ENCODE measurements at places on chromosomes 2 and 18. TPM values are rescaled to one million over a fixed set of nuclear protein-coding genes. Genes with fewer than 3 reads are reported as not detected.

DNA sequence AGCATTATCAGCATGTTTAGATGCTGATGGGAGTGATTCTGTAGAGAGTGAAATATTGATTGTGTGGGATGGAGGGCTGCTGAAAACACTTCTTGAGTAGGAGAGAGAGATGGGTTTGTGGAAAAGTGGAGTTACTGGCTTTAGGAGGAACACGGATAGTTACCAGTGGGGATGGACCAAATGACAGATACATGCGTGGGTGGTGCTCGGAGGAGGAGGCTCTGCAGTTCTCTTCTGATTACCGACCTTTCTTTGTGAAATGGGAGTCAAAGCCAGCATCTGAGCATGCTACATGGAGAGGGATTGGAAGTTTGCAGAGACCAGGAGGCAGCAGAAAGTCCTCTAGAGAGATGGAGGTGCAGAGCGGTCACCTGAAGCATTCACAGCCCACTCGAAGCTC, 26.3 kb downstream of the RNF144A start:
- no peak for DNase-seq
- no peaks in the 10 kb centered on the region for H3K4me1 ChIP-seq
- H3K36me3 ChIP-seq: no peaks in the 10 kb centered on the region
- H3K27ac ChIP-seq: no peak overlapping the region
- H3K27me3 ChIP-seq: peaks cover 58% of the 10 kb centered on the region

GRCh38 chr2:9400268-9401058, 22.9 kb downstream of the ITGB1BP1 start:
- no peaks in the 10 kb centered on the region for H3K27me3 ChIP-seq
- no peaks in the 10 kb centered on the region for H3K4me1 ChIP-seq
- peaks cover 73% of the 10 kb centered on the region for H3K36me3 ChIP-seq
- H3K27ac ChIP-seq: peak overlapping the region; percentile 57

GRCh38 chr2:200025717-200026116, 70.3 kb downstream of the MAIP1 start:
- H3K27ac ChIP-seq: no peak overlapping the region
- no peak overlapping the region for H3K4me3 ChIP-seq
- no peak for DNase-seq
- no peaks in the 10 kb centered on the region for H3K36me3 ChIP-seq
- H3K4me1 ChIP-seq: no peaks in the 10 kb centered on the region

DNA sequence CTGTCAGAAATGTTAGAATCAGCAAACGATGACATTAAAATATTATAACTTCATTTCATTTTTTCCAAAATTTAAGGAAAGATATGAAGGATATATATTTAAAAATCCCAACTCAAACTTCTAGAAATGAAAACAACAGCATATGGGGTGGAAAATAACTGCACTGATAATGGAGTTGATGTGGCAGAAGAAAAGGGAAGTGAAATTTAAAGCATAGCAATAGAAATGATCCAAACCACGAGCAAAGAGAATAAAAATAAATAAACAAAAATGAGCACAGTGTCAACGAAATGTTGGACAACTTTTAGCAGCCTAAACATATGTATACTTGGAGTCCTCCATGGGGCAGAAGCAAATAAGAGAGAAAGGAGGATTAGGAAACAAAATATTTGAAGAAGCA, 280.2 kb downstream of the KCNJ3 start:
- H3K27me3 ChIP-seq: peaks cover 21% of the 10 kb centered on the region
- no peak overlapping the region for H3K27ac ChIP-seq
- no peak for DNase-seq
- H3K4me3 ChIP-seq: no peak overlapping the region
- no peaks in the 10 kb centered on the region for H3K36me3 ChIP-seq
- no peaks in the 10 kb centered on the region for H3K4me1 ChIP-seq

DNA sequence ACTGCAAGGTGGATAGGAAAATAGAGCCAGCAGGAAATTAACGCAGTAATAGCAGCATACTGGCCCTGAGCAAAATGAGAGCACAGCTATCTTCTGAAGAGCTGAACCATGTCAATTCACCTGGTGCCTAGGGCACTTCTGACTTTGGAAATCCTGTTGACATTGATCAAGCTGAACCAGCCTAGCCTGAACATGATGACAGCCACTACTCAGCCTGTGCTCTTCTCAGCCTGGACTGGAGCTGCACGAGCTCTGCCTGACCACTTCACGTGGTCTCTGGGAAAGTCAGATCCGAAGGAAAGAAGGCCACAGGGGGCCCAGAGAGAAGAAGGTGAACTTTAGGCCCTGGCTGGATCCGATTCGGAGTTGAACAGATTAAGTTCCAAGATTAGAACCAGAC, 421.9 kb downstream of the LPIN1 start:
- H3K27ac ChIP-seq: no peak overlapping the region

DNA sequence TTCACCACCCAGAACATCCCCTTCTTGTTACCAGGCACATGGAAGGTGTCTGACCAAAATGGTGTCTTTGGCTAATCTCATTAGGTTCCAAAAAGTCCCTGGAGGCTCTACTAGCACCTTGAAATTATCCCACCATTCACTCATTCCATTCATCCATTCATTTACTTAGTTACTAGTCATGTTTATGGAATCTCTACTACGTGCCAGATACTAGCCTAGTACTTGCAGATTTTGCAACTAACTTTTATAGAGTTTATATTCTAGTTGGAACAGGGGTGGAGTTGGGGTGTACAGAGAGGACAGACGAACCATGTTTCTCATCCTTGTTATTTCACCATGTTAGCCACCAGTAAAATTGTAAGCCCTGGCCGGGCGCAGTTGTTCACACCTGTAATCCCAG, 4.0 kb upstream of the NOP58 start:
- H3K27ac ChIP-seq: no peak overlapping the region
- DNase-seq: no peak

DNA sequence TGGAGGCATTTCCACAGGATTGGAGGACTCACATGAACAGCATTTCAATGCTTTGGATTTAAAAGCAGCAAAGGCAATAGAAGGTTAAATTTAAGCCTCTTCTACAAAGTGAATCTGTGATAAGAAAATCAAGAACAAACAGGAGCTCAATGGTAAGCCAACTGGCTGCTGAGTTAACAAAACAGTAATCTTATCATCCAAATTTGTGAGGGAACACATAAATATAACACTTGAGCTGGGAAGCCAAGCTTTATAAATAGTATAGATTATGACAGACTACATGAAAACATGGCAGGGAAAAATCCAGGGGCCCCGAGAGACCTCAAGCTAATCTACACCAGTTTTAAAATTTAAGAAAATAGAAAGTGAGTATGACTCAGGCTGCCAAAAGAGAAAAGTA, 108.5 kb upstream of the PGAP1 start:
- DNase-seq: no peak
- H3K4me1 ChIP-seq: no peaks in the 10 kb centered on the region
- no peaks in the 10 kb centered on the region for H3K36me3 ChIP-seq
- H3K27ac ChIP-seq: no peak overlapping the region
- H3K4me3 ChIP-seq: no peak overlapping the region

DNA sequence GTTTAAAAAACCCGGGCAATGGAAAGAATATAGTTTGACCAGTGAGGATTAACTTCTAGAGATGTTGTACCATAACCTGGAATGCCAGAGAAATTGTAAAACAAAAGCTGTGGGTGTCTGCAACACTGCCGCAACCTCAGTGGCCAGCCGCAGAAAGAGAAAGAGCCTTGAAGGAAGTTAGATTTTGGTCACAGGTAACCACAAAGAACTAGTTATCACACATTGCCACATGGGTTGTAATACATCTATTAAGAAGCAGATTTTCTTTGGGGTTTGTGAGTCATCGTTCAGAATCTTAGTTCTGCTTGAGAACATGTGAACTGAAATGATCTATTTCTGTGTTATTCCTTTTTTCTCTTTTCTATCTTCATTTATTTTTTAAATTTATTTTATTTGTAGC, 222.9 kb upstream of the AGAP1 start:
- peak; percentile 45 for DNase-seq
- H3K4me1 ChIP-seq: no peaks in the 10 kb centered on the region
- H3K27ac ChIP-seq: no peak overlapping the region
- no peak overlapping the region for H3K4me3 ChIP-seq
- no peaks in the 10 kb centered on the region for H3K36me3 ChIP-seq
- peaks cover 82% of the 10 kb centered on the region for H3K27me3 ChIP-seq

DNA sequence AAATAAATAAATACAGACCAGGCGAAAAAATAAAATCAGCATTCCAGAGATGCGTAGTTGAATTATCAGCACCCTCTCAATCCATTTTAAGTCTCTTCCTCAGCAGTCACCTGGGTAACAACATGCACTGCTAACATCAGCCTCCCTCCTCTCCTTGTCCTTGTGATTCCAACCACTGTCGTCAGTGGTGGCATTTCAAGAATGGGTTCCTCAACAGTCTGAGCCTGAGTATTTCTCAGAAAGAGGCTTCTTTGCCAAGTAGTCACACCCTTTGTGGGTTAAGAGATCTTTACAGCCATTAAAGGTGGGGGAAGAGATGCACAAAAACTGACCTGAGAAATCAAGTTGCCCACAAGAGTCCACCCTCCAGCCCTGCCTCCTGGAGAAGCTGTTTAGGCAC, 39.0 kb downstream of the NOL10 start:
- peaks cover 88% of the 10 kb centered on the region for H3K36me3 ChIP-seq
- no peak overlapping the region for H3K4me3 ChIP-seq
- no peak for DNase-seq

- peaks cover 14% of the 10 kb centered on the region for H3K4me1 ChIP-seq
- H3K27me3 ChIP-seq: no peaks in the 10 kb centered on the region
- H3K27ac ChIP-seq: peak overlapping the region; percentile 11
These were observed 89.6 kb downstream of the GBX2 start for GRCh38 chr2:236078297-236079255.

The CD226 gene
- total RNA-seq: 2.6 TPM

The ANKRD53 gene
- not detected for total RNA-seq

The ANKRD62 gene
- total RNA-seq: not detected

The C1D gene
- total RNA-seq: 22.4 TPM

The CRYGD gene
- total RNA-seq: not detected

The IWS1 gene
- total RNA-seq: 57.0 TPM
